ENCODE measurements at places on chromosomes 7 and 10. TPM values are rescaled to one million over a fixed set of nuclear protein-coding genes. Genes with fewer than 3 reads are reported as not detected.

The TUBAL3 gene
- total RNA-seq, result not detected

The COL28A1 gene
- total RNA-seq, result 2.6 TPM

The TMEM229A gene
- total RNA-seq, result not detected

The NEBL gene
- total RNA-seq, result 0.11 TPM

The BEND7 gene
- total RNA-seq, result 5.6 TPM

The SCRN1 gene
- total RNA-seq, result 149 TPM

The IL6 gene
- total RNA-seq, result not detected

The NEUROG3 gene
- total RNA-seq, result not detected

The SLC26A3 gene
- not detected for total RNA-seq

The PNLIP gene
- total RNA-seq, result 0.13 TPM

The TACR2 gene
- 0.29 TPM for total RNA-seq

- DNase-seq, result peak; percentile 65
Measured at GRCh38 chr10:95767884-95768556, 12.1 kb downstream of the ENTPD1 start.

DNA sequence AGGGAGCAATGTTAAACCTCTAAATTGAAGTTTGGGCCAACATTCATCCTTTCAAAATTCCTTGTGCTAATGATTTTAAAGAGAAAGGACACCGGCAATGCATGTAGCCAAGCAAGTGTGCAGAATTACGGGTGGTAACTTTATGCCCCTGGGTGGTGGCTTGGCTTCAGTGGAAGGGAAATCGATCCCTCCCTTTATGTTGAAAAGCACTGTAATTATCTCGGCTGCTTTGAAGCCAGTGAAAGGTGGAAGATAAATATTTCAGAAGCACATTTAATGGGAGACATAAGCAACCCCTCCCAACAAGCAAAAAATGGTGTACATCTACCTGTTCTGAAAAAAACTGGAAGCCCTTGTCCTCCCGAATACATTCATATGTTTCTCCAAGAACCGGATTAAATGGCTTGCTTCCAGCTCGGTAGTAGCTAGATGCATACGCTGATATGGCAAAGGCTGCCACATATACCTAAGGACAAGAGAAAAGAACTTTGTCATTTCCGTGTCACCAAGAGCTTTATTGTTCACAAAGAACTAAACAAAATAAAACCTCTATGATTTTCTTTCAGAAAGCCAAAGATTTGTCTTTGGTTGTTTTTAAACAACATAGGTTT is 73.3 kb upstream of the GSDME start:
- no peak for DNase-seq

- no peak for DNase-seq
Measured at GRCh38 chr10:42732266-42732665, 50.3 kb upstream of the BMS1 start.

DNA sequence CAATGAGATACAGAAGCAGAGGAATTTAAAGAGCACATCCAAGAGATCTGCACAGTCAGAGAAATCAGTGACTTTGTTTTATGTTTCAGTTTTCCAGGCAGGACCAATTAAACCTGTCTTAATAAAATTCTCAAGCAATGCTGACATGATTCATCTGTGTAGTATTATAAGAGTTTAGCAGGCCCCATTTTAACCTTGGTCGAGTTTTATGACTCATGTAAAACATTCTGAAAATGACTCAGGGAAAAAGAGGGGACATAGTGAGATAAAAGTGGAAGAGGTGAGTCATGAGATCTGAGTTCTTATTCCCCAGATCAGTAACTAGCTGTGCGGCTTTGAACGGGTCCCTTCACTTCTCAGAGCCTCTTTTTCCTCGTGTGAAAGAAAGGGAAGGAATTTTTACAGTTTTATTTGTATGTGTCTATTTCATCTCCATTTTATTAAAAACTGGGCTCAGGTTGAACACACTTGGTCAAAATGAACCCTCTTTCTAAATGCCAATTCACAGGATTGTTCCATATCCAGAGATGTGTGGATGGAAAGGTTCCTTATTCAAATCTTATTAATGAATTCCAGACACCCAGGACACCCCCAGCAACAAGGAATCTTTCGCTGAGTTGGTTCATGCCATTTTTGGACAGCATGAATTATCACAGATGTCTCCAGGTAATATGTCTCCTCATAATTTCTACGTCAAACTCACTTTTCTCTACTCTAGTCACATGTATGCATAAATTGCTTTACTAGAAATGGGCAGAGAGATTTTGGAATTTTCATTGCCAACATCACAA is 143.2 kb downstream of the JAZF1 start:
- DNase-seq, result peak; percentile 99

DNA sequence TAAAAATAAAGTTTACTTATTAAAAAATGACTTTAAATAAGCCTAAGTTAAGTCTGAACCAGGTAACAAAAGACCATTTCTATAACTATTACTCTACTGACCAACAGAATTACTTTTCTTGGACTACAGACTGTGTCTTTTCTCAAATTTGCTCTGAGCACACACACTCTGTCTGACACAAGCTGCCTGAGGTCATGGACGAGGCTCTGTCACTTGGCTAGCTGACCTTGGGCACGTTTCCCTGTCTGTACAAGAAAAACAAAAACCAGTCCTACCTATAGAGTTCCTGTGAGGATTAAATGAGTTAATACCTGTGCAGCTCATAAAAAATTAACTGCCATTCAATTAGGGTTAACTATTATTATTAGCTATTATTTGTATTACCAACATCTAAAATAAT is 22.9 kb downstream of the ATE1 start:
- DNase-seq, result no peak

DNA sequence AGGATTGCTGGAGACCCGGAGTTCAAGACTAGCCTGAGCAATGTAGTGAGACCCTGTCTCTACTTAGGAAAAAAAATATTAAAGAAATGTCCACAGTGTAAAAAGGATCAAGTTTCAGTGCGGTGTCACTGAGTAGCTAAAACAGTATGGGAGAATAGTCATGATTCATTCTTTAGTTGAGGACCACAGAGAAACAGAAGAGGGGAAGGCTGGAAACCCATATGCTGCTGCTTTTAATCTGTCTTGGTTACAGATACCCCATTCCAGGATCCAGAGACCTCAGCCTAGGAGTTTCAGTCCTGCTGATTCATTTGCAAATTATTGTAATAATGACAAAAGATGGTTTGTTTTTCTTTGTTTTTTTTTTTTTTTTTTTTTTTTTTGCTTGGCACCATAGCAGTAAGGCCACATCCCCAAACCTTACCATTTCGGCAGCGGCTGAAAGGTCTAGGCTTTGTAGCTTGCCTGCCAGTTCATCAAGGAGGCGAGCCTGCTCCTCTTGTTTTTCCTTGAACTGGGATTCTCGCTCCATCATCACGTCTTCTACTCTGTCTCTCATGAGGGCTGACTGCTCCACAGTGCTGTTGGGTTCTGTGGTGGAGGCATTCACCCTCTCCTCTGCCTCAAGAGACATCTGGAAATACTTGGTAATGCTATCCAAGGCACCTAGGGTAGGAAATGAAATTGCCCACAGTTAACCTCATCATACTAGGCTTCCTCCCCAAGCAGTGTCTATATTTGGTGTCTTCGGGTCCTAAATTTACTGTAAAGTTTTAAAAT is 44.2 kb downstream of the DLD start:
- peak; percentile 97 for DNase-seq

GRCh38 chr10:96501985-96502384 is 11.7 kb downstream of the TLL2 start:
- no peak for DNase-seq

GRCh38 chr10:128926711-128927110 is 540.3 kb upstream of the MGMT start:
- no peak for DNase-seq

- DNase-seq, result no peak
Measured at GRCh38 chr7:139072796-139073195, 36.7 kb downstream of the ZC3HAV1 start.

DNA sequence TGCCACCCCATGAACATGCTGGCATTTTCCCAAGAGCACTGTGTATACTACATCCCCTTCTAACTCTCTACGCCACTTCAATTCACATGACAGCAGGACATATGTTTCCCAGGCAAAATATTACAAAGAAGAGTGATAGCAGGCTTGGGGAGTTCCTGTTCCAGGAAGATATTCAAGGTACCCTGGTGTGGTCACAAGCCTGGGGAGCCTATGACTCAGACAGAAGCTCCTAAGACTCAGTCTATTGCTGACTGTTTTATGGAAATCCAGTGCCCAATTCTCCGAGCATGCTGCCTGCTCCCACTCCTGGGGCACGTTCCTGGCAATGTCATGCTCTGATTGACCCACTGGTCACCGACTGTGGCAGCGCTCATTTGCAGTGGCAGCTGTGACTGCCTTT is 23.5 kb upstream of the ABLIM1 start:
- DNase-seq, result peak; percentile 81

- DNase-seq, result no peak
Measured at GRCh38 chr10:70660722-70661121, 11.6 kb upstream of the ADAMTS14 start.

DNA sequence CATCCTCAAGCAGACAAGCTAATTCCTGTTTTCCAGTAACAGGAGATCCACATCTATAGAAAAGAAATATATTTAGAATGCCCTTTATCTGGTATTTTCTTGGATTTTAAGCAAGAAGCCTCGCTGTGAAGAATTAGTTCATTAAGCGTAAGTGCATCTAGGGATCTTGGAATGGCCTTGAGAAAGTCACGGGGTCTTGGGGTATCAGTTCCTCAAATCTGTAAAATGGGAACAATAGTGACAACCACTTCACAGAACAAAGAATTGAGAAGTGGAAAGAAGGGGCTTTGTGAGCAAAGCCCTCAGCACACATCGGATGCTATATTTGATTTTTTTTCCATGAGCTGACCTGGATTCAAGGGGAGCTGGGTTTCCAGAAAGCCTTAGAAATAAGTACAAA is 32.3 kb upstream of the WDFY4 start:
- DNase-seq, result no peak

- DNase-seq, result no peak
Measured at GRCh38 chr10:87642988-87643387, 16.7 kb upstream of the PAPSS2 start.

DNA sequence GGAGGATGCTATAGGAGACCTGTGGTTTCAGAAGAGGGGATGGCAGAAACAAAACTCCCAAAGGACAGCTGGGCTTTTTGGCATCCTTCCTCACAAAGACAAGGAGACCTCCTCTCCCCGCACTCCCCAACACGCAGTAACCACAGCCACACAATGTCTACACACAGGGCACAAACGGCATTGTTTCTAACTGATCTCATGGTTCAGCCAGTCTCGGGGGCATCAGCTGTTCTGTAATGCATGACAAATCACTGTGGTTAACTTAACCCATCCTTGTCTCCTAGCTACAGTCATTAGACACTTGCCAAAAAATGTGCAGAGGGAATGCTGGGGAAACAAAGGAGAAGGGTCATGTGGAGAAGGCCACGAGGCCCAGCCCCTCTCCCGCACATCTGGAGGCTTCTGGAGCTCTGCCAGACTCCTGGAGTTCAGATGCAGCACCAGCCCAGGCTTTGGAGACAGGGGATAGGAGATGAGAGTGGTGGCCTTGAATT is 7.6 kb upstream of the ADAMTS14 start:
- DNase-seq, result peak; percentile 100

DNA sequence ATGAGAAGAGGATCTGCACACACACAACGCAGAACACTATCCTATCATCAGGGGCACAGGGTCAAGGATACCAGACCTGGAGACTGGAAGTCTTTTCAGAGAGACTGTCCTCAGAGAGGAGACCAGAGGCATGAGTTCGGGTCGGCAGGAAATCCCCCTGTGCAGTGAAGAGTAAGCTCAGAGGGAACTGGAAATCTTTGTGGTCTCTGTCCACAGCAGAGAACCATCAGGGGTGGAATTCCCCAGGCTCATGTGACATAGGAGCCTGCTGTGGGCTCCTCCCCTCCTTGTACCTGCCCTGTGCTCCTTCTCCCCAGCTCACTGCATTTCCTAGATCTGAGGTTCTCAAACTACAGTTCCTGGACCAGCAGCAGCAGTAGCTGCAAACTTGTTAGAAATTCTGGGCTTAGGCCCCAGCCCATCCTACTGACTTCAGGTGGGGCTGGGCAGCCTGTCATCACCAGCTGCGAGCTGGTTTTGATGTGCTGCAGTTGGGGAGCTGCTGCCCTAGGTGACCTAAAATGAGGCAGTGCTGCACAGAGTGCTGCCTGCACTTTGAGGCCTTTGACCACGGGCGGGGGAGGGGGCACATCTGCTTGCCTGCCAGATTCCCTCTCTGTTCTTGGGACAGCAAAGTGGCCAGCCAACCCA is 2.4 kb downstream of the ZMIZ2 start:
- DNase-seq, result no peak

DNA sequence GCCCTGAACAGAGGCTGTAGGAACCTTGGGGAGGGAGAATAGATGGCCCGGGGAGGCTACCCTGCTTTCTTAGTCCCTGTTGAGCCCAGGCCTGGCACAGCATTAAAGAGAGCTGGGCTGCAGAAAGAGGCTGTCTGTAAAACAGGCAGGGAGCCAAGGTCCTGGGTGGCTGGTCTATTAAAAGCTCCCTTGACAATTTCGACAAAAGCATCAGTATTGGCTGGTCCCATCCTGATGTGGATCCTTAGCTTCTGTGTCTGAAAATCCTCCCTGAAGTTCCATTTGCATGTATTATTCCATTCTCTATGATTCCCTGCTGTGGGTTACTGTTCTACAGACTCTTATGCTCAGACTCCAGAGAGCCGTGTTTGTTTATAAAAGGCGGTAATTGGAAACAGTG is 158.5 kb downstream of the GALNT17 start:
- no peak for DNase-seq

DNA sequence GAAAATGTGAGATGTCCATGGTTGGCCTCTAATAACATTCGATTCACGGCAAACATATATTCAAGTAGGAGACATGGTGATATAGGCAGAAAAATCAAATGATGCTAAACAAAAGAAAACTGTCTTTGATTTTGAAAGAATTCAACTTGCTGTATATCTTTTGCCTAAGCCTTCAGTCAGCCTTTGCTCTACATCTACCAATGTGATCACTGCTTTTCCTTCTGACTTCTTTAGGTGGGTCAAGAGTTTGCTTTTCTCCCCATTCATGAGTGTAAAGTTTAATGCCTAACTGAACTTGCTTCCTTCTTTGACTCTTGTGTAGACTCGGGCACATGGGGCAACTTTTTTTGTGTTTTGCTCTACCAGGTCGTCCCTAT is 417 bp upstream of the HIF1AN start:
- DNase-seq, result no peak

DNA sequence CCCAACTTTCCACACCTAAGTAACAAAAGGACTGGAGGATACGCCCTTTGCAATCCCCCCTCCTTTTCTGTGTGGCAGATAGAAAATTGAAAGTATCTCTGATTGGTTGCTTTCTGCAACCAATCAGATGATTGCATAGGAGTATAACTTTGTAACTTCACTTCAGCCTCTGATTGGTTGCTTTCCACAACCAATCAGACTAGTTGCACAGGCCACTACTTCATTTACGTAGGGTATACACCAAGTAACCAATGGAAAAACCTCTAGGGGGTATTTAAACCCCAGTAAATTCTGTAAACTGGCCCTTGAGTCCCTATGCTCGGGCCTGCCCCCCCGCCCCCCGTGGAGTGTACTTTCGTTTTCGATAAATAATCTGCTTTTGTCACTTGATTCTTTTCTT is 1080.4 kb downstream of the CNTNAP2 start:
- DNase-seq, result peak; percentile 8
